ENCODE measurements at places on chromosomes 3 and 15. TPM values are rescaled to one million over a fixed set of nuclear protein-coding genes. Genes with fewer than 3 reads are reported as not detected.

DNA sequence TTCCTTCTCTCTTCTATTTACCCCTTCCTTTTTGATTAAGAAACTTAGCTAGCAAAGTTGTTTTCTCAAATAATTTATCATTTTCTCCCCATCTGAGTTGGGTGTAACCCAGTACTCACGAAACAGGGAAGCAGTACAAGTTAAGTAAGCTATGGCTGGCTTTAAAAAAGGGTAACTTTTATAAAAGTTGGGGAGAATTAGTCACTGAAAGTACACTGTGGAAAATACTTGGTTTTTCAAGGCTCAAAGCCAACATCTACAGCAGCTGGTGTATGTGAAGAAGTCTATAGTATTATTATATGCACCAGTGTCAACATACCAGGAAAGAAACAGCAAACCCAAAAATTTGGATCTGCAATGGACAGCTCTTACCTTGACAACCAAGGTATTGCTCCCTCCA is 25.5 kb downstream of the CLK3 start:
- DNase-seq, result no peak

GRCh38 chr3:186932281-186933181 is 2.2 kb downstream of the ST6GAL1 start:
- DNase-seq, result no peak

GRCh38 chr3:96027718-96028117 is 786.7 kb upstream of the EPHA6 start:
- no peak for DNase-seq

GRCh38 chr15:89870006-89870405 is 23.8 kb downstream of the AP3S2 start:
- no peak for DNase-seq

DNA sequence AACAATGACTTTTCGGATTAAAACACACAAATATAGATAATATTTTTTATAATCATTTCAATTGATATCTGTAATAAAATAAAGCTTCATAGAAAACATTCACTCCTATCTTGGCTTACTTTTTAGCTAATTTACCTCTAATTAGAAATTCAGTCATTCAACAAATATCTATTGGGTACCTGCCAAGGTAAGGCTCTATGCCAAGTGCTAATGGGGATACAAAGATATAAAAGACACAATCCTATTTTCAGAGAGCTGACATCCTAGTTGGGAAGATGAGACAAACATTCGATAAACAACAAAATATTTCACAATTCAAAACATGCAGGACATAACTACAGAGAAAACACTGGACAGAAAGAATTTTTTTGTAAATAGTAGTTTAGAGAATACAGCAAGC is 63.3 kb downstream of the ULK4 start:
- DNase-seq, result no peak

PLXNA1 gene
- polyA plus RNA-seq, result 5.3 TPM
